GM12878 (cell line): ENCODE measurements at places on chromosomes 16 and 17. TPM values are rescaled to one million over a fixed set of nuclear protein-coding genes. Genes with fewer than 3 reads are reported as not detected.

DNA sequence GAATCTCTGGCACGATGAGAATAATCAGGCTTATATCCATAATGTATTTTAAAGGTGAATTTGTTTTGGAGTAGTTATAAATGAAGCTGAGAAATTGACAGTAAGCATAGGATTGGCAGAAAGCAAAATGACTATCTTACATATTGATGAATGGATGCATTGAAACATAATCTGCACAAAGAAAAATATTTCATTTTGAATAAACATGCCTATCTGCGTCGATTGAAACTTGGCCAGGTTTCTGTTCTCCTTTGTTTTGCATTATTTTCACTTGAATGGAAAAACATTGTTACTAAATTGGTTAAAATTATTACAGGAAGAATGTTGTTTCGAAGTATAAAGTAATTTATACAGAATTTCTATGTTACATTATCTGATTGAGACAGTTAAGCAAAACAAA is 128.2 kb downstream of the USP22 start:
- no peak overlapping the region for H3K27ac ChIP-seq
- DNase-seq: no peak
- H3K36me3 ChIP-seq: no peaks in the 10 kb centered on the region
- no peak overlapping the region for H3K4me3 ChIP-seq

TSNAXIP1 gene
- total RNA-seq: 0.13 and 0.62 TPM in 2 replicates

HES7 gene
- total RNA-seq: 1.3 and 1.9 TPM in 2 replicates

DNA sequence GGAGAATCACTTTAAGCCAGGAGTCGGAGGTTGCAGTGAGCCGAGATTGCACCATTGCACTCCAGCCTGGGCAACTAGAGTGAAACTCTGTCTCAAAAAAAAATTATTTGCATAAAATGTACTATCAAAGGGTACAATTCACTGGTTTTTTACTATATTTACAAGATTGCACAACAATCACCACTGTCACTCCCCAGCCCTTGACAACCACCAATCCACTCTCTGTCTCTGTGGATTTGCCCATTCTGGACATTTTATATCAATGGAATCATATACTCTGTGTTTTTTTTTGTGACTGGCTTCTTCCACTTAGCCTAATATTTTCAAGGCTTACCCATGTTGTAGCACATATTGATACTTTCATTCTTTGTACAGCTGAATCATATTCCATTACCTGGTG is 18.8 kb downstream of the TBX2 start:
- H3K4me1 ChIP-seq: no peaks in the 10 kb centered on the region
- peaks cover 2% of the 10 kb centered on the region; the same call in 1 of the 2 replicates for H3K27me3 ChIP-seq
- no peak for DNase-seq
- H3K27ac ChIP-seq: no peak overlapping the region

GRCh38 chr17:49952912-49953497 is 16.0 kb upstream of the DLX4 start:
- peaks cover 2% of the 10 kb centered on the region for H3K27me3 ChIP-seq
- H3K36me3 ChIP-seq: no peaks in the 10 kb centered on the region
- no peaks in the 10 kb centered on the region for H3K4me1 ChIP-seq
- no peak for DNase-seq
- no peak overlapping the region for H3K27ac ChIP-seq
- no peak overlapping the region for H3K4me3 ChIP-seq

DNA sequence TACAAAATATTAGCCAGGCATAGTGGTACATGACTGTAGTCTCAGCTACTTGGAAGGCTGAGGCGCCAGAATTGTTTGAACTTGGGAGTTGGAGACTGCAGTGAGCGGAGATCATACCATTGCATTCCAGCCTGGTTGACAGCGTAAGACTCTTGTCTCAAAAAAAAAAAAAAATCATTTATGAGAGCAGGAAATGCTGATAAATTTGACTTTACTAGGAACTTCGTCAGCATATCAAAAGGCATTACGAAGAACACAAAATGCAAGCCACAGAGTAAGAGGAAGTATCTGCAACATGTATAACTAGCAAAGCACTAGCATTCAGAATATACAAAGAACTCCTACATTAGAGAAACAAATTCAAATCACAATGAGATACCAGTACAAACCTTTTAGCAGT is 279.3 kb downstream of the ZFHX3 start:
- H3K4me1 ChIP-seq: peaks cover 5% of the 10 kb centered on the region
- no peaks in the 10 kb centered on the region; the same call in 1 of the 2 replicates for H3K36me3 ChIP-seq
- DNase-seq: no peak
- H3K27me3 ChIP-seq: no peaks in the 10 kb centered on the region
- no peak overlapping the region for H3K4me3 ChIP-seq
- H3K27ac ChIP-seq: no peak overlapping the region

GRCh38 chr17:4236456-4236855 is 27.3 kb downstream of the ANKFY1 start:
- no peak overlapping the region for H3K4me3 ChIP-seq
- peaks cover 33% of the 10 kb centered on the region for H3K36me3 ChIP-seq
- no peak overlapping the region for H3K27ac ChIP-seq
- no peak for DNase-seq
- H3K27me3 ChIP-seq: no peaks in the 10 kb centered on the region

DNA sequence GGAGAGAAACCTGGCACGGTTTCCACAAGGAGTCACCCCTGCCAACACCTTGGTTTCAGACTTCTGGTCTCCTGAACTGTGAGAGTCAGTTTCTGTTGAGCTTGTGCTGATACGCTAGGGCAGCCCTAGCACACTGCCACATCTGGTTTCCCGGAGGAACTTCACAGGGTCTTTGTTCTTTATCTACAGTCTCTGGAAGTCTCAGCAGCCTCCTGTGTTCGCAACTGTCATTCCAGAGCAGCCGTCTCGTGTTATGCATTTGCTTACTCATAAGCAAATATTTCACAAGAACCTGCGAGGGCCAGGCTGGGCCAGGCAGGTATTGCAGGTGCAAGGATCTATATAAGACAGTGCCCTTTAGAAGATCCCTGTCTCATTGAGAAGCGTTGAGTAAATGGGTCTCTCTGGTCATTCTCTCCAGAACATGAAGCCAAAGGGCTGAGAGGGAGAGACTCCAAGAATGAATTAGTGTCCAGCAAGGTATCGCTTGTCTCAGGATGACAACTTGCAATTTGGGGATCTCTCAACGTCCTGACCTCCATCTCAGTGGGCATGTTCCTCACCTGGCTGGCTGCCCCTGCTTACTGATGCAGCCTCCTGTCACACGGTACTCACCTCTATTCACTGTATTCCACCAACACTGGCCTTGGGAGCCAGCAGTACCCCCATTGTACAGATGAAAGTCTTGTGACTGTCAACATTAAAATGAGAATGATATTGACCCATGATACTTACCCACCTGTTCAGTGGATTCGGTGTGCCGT is 141.2 kb downstream of the WWOX start:
- H3K27me3 ChIP-seq: no peaks in the 10 kb centered on the region
- no peaks in the 10 kb centered on the region for H3K4me1 ChIP-seq
- H3K27ac ChIP-seq: no peak overlapping the region
- no peak overlapping the region for H3K4me3 ChIP-seq

C16orf46 gene
- total RNA-seq: not detected in 2 replicates

- H3K27ac ChIP-seq: no peak overlapping the region
- H3K27me3 ChIP-seq: peaks cover 2% of the 10 kb centered on the region
- no peaks in the 10 kb centered on the region for H3K36me3 ChIP-seq
- peak; percentile 60 for DNase-seq
Measured at GRCh38 chr17:83119987-83120864, 40.8 kb downstream of the METRNL start.

HP gene
- total RNA-seq: 8.7 and 10.8 TPM in 2 replicates

CCL2 gene
- not detected in 2 replicates for total RNA-seq

DNA sequence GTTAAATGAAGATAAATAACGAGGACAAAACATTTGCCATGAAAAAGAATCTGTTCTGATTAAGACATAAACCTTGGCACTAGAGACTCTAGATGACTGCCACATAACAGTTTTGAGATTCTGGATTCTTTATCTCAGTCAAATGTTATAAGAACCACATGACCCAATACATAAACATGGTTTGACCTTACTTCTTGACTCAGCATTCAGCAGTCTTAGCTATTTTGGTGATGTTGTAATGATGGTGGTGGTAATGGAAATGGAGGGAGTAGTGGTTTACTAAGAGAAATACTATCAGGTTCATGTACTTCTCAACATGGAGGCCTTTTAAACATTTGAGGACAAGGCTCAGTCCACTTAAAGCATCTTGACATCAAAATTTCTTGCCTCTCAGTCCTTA is 925.4 kb downstream of the CDH11 start:
- H3K4me3 ChIP-seq: no peak overlapping the region
- H3K27me3 ChIP-seq: no peaks in the 10 kb centered on the region
- no peaks in the 10 kb centered on the region for H3K4me1 ChIP-seq
- H3K27ac ChIP-seq: no peak overlapping the region
- DNase-seq: no peak

CNGB1 gene
- total RNA-seq: not detected in 2 replicates

MPP2 gene
- total RNA-seq: 0.21 and 0.56 TPM in 2 replicates

DUSP3 gene
- 4.6 and 5.3 TPM in 2 replicates for total RNA-seq

DNA sequence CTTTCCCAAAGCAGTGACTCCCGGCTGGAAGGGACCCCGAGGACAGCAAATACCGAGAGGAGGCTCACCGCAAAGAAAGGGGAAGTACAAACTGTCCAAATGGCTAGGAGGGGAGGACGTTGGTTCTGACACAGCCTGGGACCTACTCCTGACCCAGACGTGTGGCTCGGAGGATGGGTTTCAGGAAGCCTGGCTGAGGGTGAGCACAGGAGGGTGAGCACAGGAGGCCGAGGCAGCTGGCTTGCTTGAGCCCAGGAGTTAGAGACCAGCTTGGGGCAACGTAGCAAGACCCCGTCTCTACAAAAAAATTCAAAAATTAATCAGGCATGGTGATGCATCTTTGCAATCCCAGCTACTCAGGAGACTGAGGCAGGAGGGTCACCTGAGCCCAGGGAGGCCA is 83.2 kb downstream of the C16orf78 start:
- H3K36me3 ChIP-seq: no peaks in the 10 kb centered on the region
- H3K4me1 ChIP-seq: no peaks in the 10 kb centered on the region
- DNase-seq: no peak
- no peak overlapping the region for H3K4me3 ChIP-seq
- H3K27ac ChIP-seq: no peak overlapping the region
